Stimulated activated CD4-positive, alpha-beta T cell treated with anti-CD3 and anti-CD28 coated beads, Interleukin-12 subunit alpha, Interleukin-12 subunit beta, amount 100 ng/mL, for 48 hours (primary cell): ENCODE measurements at places on chromosomes 7 and 10.

DNA sequence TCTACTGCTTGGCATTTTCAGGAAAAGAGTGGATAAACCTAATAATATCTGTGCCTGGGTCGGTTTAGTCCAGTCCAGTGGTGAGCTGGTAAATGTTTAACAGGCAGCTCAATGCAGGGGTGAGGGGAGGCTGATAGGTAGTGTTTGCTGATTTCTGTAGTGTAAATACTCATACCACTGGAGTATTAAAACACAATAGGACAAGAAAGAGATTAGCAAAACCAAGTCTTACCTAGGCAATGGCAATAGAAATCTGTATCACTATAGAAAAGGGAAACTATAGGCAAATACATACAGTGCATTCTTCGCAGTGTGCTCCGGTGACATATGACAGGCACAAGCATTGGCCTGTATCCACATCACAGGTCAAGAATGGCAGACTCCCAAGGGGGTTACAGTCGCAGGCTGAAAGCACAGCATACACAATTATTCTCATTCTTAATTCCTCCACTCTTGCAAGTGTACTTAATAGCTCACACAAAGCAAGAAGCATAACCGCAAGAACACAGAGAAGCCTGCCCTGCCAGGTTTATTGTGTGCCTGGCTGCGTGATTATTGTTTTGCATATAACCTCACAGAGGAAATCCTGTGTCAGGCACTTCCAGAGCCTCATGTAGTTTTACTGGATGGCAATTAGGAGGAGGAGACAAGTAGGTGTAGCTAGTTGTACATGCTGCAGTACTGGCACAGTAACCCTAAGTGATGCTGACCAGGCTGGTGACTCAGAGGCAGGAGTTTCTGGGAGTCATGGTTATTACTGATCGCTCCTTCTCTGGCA lies 35.0 kb downstream of the LAMB4 start:
- no peak for DNase-seq

GRCh38 chr7:107103369-107103768 lies 58.9 kb downstream of the PRKAR2B start:
- DNase-seq, result no peak

- DNase-seq, result no peak
Measured at GRCh38 chr10:90738885-90739284, 119.0 kb downstream of the HTR7 start.

DNA sequence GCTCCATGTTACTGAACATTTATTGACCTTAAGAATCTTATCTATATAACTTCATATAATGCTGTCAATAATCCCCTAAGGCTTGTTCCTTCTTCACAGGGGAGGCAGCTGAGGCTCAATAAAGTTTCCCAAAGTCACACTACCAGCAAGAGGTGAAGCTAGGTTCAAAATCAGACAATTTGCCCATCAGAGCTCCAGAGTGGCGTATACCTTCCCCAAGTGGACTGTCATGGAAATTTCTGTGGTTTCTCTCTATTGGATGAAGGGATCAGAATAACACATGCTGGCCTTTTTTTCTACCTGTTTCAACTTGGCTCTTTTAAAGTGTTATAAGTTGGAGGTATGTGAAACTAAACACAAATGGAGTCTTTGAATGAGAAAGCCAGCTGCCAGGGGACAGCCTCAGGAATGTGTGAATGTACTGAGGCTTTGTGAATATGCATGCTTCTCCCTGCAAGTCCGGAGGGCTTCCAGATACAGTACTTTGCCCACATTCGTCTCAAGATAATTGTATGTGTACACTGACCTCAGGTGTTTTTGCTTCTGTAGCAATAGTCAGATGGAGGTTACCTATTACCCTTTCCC lies 656.3 kb upstream of the CELF2 start:
- DNase-seq, result no peak

DNA sequence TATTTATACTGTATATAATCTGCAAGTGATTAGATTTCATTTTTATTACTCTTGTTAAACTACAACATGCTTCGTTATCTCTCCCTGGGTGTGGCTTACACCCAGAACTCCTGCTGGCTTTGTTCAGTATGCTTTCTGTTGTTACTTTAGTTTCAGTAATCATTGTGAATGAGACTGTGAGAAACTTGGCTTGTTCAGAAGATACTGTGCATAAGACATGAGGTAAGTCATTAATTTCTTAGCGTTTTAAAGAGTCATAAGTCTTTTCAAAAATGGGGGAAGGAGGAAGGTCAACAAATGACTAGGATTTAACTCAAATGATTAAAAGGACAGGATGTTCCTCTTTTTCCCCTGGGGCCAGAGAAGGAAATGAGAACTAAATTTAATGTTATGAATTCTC lies 11.6 kb upstream of the ADD3 start:
- no peak for DNase-seq

DNA sequence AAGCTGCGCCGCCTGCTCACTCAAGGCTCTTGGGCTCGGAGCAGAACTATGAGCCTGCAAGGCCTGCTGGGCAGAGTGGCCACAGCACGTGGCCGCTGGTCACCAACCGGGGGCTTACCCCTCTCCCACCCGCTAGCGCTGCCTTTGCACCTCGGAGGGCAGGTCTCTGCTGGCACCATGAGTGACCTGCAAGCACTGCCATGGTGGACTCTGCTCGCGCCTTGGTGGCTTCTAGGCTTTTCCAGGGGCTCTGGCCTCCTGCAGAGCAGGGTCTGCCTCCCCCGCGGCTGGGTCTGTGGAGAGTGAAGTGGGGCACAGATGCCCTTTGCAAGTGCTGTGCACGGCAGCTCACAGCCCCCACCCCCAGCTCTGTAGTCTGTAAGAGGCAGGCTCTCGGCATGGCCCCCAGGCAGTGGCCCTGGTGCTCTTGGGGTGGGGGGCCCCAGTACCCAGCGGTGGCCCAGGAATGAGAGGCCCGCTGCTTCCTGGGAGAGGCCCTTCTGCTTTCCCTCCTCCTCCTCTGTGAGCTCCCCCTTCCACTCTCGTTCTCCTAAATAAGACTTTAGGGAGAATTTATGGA lies 119.6 kb downstream of the INPP5A start:
- DNase-seq, result no peak

GRCh38 chr10:94251098-94251497 lies 111.6 kb downstream of the NOC3L start:
- no peak for DNase-seq

DNA sequence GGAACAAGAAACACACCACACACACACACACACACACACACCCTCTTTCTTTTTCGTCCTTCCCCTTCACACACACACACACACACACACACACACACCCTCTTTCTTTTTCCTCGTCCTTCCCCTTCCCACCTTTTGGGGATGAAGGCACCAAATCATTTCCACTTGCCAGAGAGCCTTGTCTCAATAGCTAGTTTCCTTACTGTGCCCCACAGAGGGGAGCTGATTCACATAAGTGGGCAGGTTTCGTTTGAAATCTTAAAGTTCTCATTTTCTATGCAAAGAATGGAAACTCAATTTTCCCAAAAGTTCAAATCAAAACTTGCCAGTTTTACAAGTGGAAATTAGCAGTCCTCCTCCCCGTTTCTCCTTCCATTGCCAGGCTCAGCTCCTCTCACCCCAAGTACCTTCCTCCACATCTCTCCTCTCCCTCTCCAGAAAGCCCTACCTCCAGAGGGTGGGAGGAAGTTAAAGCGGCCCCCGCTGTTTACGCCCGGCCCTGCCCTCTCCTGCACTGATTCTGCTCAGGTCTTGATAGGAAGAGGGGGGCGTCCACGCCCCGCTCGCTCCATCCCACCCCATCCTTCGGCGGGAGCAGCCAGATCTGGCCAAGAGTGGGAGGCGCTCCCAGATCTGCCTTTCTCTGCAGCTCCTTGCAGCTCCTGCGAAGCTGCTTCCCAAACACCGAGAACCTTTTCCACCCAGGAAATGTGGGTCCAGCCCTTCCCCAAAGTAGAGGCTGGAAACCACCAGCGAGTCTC lies 1.3 kb downstream of the CTTNBP2 start:
- no peak for DNase-seq

- DNase-seq, result no peak
Measured at GRCh38 chr10:63421591-63421990, 44.2 kb downstream of the JMJD1C start.

DNA sequence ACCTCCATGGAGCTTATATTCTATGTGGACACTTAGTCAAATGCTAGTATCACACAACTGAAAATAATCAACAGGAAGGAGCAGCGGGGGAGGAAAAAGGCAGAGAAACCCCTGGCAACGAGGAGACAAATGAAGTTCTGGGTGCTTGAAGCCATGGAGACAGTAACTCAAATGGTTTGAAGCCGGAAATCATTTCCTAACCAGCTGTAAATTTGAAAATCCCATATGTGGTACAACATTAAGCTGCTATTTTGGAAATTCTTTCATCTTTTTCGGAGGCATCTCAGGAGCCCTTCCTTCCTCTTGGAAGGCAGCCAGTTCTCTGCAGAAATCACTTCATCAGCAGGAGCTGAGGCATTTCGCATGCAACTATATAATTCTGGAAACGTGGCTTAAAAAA lies 91.4 kb downstream of the PPP1R3C start:
- DNase-seq, result no peak

- no peak for DNase-seq
Measured at GRCh38 chr10:15084502-15084922, 4.1 kb downstream of the ACBD7 start.

- no peak for DNase-seq
Measured at GRCh38 chr10:16360425-16360824, 76.4 kb upstream of the PTER start.

GRCh38 chr10:72038458-72039001 lies 49.8 kb downstream of the SPOCK2 start:
- DNase-seq, result no peak

DNA sequence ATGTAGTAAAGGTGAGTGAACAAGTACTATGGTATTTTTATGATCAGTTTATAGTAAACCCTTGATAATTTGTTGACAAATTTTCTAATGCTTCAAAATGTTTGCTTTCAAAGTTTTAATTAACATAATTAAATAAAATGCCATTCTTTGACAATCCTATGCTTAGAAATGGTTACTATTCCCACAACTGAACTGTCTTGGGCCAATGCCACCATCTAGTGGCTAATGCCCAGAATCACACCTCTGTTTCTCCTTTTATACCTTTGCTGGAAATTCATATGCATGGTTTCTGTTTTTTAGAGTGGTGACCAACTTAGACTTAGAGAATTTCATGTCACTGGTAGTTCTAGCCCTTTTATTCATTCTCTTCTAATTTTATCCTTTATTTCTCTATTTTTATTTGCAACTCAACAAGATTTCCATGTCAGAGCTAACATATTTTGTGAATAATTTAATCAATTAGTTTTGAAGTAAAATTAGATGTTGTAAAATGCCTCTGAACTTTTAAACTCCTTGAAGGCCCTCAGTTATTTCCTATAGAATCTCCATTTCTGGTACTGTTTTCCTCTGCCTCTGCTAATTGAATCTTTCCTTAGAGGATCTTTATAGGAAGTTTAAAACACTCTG lies 31.1 kb downstream of the PCGF5 start:
- DNase-seq, result peak; percentile 37

DNA sequence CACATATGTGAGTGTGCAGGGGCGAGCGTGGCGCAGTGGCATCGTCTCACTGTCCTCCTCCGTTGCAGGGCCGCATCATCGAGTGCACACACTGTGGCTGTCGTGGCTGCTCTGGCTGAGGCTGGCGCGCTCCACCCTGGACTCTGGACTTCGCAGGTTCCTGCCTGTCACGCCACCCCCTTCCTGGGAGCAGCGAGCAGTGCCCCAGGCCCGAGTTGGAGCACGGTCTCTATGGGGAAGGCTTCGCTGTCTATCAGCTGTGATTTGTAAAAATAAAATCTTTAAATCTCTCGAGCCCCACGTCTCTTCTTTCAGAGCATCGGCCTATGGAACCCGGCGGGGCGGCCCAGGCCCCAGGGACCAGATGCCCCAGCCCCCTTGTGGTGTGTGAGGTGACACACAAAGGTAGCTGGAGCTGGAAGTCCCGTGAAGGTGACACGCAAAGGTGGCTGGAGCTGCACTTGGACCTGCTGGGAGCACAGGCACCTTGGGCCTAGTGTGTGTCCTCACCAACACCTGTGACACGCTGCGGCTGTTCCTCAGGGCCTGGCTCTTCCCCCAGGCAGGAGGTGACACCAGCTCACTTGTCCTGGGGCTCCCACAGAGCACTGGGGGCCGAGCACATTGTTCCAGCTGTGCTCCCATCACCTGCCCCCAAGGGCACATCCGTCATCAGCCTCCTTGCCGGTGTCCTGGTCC lies 10.7 kb downstream of the BUD31 start:
- DNase-seq, result no peak

DNA sequence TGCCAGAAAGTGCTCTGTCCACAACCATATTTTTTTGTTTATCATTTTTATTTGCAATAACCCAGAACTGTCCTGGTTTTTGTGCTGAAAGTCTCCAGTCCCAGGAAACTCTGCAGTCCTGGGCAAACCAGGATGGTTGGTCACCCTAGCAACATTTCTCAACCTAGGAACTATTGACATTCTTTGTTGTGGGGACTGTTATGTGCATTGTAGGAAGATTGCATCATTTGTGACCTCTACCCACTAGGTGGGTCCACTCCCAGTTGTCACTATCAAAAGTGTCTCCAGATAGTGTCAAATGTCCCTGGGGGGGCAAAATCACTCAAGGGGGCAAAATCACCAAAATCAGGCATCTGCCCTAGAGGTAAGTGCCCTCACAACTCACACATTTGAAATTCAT lies 14.0 kb upstream of the SRI start:
- no peak for DNase-seq

- no peak for DNase-seq
Measured at GRCh38 chr10:83542774-83543411, 596.4 kb upstream of the GHITM start.

GRCh38 chr7:86598721-86599120 lies 45.0 kb upstream of the GRM3 start:
- DNase-seq, result no peak

DNA sequence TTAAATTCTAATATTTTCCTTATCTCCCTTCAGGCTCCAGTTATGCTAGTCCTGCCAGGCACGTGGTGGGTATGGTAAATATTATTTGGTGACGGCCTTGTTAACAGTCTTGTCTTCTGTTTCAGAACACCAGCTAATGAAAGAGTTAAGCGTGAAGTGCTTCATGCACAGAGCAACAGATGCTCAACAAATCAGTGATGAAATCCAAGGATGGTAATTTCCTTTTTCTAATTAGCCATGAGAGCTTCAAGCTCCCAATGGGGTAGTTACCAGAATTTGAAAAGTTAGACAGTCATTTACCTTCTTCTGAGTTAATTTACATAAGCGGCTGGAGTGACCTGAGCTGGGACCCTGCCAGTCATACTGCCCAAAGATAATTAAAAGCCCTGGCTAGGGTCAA lies 1.9 kb upstream of the OTUD1 start:
- no peak for DNase-seq

DNA sequence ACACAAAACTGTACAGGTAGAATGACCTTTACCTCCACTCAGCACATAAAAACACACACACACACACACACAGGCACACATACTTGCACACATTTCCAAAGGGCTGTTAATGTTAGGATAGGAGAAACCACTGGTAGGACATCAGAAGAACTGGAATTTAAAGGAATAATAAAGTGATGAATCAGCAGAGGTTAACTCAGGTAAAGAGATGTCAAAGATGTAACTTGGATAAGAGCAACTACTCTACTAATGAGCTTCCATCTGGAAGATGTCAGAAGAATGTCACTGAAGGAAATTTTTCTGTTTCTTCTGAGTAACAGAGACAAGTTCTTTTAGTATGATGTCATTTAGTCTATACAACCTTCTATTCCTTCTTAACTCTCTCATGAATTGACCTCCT lies 26.4 kb upstream of the GPR37 start:
- no peak for DNase-seq

- DNase-seq, result no peak
Measured at GRCh38 chr7:159040912-159041711, 103.6 kb downstream of the VIPR2 start.
